ENCODE measurements at places on chromosomes 4 and X.
A peak's percentile ranks its signal among the peaks of the same experiment; 100 is the strongest.

DNA sequence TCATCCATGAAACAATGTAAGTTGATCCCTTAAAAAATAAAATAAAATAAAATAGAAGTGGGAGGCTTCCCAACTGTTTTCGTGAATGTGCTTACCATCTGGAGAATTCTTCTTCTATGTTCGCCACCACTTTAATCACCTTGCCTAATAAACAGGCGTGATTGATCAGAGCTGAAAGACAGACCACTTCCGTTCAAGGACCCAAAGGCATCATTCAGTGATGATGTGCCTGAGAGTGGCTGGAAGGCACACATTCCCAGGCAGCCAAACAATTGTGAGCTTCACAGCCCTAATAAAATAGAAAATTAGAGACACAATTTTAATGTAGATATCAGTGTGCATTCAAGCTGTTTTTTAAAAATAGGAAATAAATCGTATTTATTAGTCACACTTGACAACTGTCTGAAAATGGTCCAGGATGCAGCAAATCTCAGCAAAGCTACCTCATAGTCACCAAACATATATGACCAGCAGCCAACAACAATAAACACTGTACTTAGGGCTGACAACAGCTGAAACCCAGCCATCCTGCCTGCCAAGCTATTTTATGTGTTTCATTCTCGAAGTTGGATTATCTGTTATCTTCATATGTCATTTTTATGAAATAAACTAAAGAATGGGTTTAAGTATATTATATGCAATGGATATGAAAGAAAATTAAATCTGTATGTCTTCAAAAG lies 163.2 kb upstream of the FAM9B start:
- no peak for DNase-seq

DNA sequence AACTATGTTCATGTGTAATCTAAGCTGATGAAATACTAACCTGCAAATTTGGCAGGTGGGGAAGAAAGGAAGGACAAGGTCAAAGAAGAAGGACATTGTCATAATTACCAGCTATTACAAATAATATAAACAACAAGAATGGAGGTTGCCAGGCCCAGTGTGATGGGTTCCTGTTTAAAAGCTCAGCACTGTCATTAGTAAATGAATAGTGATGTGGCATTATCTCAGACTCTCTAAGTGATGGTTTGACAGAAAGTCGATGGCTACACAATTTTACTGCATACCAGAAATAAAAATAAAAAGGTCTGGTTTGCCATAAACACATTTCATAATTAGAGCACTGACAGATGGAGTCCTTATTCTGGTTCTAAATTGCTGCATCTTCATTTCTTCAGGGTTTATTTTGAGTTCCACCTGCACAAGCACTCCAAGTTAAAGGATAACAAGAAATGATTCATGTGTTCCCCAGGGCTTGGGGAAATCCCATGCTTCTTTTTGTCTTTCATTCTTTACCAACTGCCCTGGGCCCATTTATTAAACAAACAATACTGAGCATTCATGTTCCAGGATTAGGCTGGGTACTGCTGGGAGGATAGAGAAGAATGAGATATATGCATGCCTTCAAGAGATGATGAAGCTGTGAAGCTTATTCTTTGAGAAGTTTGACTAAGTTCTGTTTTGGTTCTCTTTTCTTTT lies 367.8 kb upstream of the RASGEF1B start:
- peak; percentile 17 for DNase-seq

DNA sequence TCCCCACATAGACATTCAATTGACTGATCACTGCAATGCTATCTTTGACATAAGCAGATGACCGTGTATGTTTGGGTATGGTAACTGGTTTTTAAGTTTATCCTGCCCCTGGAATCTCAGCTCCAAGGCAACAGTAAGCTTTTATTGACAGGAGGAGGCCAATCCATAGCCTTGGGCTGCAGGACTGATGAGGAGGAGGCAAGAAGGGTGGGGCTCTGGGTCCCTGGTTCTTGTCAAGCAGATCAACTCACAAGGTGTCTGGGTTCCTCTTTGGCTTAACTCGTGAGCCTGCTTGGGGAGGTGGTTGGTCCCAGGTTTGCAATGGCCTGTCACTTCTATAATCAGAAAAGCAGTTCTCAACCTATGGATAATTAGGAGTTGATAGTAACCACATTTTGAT lies 113.2 kb upstream of the STX18 start:
- DNase-seq: no peak

- DNase-seq: no peak
Measured at GRCh38 chr4:169770416-169770815, 12.7 kb upstream of the HPF1 start.

DNA sequence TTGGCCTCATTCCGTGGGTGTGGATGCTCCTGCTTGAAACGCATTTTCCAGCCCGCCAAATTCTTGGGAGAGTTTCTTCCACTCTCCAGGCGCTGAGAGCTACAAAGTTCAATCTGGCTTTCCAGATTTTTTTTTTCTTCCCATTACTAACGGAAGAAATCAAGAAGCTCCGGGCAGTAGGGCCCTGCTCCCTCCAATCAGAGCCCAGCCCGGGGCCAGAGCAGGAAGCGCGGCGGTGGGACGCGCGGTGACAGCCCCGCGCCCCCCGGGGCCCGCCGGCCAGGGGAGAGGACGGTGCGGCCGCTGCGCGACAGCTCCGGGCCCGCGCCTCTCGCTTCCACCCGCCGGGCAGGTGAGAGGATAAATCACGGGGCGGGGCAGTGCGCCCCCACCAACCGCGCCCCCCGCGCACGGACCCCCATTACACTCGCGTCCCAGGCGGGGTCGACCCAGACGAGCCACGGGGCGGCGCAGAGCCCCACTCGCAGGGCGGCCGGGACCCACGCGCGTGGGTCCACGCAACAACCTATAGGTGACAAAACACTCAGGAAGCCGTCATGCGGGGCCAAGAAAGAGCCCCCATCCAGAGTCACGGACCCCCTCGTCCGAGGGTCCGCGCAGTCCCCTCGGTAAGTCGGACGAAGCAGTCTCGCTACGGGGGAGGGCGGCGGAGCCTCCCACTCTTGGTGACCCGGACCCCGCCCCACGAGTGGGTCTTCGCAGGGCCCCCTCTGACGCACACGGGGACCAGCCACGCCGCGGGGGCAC lies 868 bp downstream of the AFAP1 start:
- DNase-seq: peak; percentile 72

- no peak for DNase-seq
Measured at GRCh38 chr4:45155081-45155777, 428.9 kb upstream of the GNPDA2 start.

DNA sequence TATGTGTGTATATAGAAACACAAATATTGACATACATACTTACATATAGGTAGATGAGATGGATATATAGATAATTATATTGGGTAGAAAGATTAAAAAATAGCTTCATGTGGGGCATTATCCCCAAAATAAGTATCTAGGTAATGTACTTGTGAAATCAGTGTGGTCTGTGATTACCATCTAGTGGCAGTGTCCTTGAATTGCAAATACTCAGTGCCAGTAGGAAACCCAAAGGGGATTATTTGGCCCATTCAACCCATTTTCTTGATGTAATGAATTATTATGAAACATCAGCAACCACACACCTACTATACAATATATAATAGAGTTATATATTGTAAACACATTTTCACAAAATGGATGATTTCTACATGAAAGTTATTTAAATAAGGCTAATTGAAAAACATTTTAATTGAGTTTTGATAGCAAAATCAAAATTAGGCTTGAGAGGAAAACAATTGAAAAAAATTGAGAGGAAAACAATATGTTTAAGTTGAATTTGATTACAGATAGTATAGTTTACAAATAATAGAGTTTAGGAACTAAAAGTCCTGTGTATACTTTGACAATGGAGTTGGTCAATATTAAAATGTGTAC lies 389.4 kb downstream of the GALNTL6 start:
- no peak for DNase-seq

DNA sequence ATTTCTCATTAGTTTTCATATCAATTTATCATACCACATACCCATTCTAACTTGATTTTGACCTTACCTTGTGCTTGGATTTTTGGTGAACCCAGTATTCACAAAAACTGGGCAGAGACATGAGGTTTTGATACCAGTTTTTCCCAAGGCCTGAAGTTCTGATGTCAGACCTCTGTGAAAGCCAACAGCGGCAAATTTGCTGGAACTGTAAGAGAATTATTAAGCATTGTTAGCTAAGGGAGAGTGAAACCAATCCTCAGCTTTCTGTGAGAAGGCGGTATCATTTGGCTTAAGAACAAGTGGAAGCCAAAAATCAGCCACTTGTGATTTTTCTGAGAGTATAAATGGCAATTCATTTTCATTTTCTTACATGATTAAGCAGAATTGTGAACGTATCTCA lies 8.9 kb downstream of the HSD17B13 start:
- DNase-seq: no peak

DNA sequence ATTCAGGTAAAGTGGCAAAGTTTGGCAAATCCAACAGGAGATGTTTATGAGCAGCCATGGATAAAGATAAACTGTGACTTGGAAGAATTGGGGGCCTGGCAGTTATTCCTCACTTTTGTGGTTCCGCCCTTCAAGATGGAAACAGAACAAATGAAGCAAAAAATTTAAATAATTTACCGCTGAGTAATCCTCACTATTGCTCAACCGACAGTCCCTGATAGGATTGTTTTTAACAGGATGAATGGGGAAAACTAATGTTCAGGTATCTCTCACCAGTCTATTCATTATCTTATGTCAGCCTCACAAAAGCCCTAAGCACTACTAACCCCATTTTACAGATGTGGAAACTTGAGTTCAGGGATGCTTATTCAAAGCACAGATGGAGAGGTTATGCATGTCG lies 90.8 kb downstream of the FNIP2 start:
- DNase-seq: no peak

GRCh38 chr4:150211799-150212445 lies 133.7 kb downstream of the DCLK2 start:
- no peak for DNase-seq

GRCh38 chr4:5452156-5452555 lies 256.2 kb downstream of the EVC2 start:
- no peak for DNase-seq

GRCh38 chr4:155510771-155511170 lies 134.0 kb upstream of the MAP9 start:
- no peak for DNase-seq

DNA sequence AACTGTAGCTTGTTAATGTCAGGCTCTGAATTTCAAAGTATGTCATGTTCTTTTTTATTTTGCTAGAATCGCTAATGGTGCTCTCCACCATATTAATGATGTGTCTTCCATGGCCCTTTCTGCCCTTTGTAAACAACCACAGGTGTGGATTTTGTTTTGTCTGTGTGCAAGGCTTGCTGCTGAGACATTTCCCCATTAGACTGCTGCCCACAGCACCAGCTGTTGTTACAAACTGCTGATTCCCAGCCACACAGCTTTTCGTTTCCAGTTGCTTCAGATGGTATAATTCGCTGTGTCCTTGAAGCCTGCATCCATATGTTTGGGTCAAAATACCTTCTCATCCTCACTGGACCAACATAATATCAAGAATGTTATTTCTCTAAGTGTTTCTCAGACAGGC lies 32.8 kb downstream of the KCNIP4 start:
- no peak for DNase-seq

DNA sequence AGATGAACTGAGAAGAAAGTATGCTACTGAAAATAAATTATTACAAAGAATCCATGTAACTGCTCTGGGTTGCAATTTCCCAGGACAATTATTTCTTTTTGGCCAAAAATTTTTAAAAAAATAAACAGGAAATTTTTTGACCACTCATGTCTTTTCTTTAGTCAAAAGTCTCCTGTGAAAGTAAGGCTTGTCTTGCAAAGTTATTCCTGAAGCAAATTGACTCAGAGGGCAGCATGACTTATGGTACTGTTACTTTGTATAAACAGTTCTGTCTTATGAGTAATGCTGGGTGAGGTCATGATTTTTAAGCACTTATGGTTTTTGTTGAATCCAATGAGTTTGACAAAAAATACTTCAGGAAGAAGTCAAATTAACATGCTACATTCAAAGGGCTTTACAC lies 292.8 kb upstream of the ARSJ start:
- peak; percentile 69 for DNase-seq

DNA sequence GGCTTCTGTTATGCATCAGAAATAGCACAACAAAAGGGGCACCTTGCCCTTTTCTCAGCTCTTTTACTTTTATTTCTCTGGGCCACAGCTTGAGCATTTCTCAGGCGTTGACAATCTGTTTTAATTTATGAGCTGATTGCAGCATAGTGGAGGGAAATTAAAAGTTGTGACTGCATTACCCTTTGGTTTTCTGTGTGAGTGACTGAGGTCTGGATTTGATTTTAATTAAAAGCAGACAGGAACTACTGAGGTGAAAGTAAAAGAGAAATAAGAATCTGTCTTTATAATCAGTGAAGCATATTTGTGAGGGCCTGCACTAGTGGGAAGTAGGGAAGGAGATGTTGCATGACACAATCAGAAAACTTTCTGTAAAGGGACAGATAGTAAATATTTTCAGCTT lies 43.4 kb upstream of the GEMIN8 start:
- no peak for DNase-seq

DNA sequence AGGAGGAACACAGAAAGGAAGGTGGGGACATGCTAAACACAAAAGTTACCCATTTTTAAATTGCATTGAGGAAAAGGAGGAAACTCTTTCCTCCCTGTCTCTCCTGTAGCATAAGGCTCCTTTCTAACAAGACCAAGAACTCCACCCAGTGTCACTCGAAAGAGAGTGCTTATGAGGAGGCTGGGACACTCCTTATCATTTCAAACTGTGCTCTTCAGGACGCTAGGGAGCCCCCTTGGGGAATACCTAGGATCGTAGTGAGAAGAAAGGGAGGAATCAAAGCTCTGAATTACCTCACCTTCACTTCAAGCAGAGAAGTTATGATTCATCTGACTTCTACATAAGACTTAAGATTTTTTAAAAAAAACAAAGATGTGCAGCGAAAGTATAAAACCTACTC lies 65.5 kb downstream of the F9 start:
- no peak for DNase-seq

All from Daoy (cell line).